Right atrium auricular region (tissue), 2 donors: ENCODE measurements at places on chromosomes 2 and 18. TPM values are rescaled to one million over a fixed set of nuclear protein-coding genes. Genes with fewer than 3 reads are reported as not detected.
A peak's percentile ranks its signal among the peaks of the same experiment; 100 is the strongest.

DNA sequence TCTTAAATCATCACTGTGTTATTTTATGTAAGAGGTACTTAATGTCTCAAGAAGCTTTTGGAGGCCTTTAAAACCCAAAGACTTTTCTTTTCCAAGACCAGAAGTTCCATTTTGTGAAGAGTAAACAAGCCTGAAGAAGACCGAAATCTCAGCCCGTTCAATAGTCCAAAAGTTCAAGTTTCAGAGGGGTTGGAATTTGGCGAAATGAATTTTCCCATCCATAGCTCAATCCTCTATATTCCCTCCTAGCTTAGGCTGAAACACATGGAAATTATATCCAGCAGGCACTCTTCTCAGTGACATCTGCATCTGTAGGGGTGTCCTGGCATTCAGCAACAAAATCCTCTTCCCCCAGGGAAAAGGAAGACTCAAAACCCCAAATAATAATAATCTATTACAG is 344.6 kb downstream of the ARHGAP15 start:
- no peaks in the 10 kb centered on the region for H3K27me3 ChIP-seq
- no peaks in the 10 kb centered on the region for H3K36me3 ChIP-seq
- H3K4me1 ChIP-seq, result peaks cover 18% of the 10 kb centered on the region
- no peak for DNase-seq
- peak overlapping the region; percentile 30 for H3K27ac ChIP-seq
- no peak overlapping the region for H3K4me3 ChIP-seq

DNA sequence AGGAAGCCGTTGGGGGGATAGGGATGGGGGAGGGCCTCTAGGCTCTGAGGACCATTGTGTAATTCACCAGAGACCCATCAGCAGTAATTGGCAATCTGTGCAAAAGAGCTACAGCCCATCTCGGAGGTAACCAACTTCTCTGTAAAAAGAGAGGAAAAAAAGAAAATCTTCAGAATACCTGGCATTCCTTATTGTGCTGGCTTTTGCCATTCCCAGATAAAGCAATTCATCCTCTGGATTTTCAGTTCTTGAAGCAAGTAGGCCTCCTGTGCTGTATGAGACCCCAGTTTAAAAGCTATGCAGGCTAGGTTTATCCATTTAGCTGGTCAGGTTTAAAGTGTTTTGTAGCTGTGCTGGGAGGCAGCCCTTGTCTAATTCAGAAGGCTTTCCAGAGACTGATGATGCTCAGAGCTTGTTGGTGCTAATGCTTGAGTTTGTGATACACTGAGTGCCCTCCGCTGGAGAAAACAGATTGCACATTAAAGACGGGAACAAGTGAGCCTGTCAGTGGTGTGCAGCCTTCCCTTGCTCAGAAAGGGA is at the start of gene LRRTM4:
LRRTM4 (minus strand) TSS at position 446 of the 540 bp plus-strand sequence.
- no peak within 1 kb of the TSS for H3K27ac ChIP-seq
- H3K36me3 ChIP-seq, result no peaks in the 10 kb centered on the region
- H3K4me3 ChIP-seq, result peak within 1 kb of the TSS; percentile 3
- H3K27me3 ChIP-seq, result no peaks in the 10 kb centered on the region

DNA sequence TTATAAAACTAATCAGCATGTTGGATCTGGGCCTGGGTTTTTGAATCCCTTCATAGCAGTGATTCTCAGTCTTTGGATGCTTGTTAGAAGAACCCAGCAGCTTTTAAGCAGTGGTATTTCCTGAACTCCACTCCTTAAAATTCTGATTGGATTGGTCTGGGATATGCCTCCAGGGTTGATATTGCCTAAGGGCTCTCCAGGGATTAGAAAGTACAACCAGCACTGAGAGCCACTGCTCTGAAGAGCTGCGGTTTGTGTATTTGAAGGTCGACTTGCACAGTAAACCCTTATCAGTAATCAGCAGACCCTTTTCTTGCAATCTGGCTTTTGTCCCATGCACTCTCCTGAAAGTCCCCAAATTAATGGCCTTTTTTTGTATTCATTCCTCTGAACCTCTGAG is 17.0 kb upstream of the RBMS1 start:
- H3K4me1 ChIP-seq, result peaks cover 8% of the 10 kb centered on the region
- no peaks in the 10 kb centered on the region for H3K36me3 ChIP-seq
- no peaks in the 10 kb centered on the region for H3K27me3 ChIP-seq
- H3K27ac ChIP-seq, result no peak overlapping the region
- no peak overlapping the region for H3K4me3 ChIP-seq

- no peak overlapping the region for H3K4me3 ChIP-seq
- H3K27ac ChIP-seq, result no peak overlapping the region
- no peak for DNase-seq
- no peaks in the 10 kb centered on the region for H3K36me3 ChIP-seq
- H3K4me1 ChIP-seq, result no peaks in the 10 kb centered on the region
- no peaks in the 10 kb centered on the region for H3K27me3 ChIP-seq
Measured at GRCh38 chr2:49687918-49688317, 533.6 kb upstream of the FSHR start.

GRCh38 chr18:48126240-48126639 is 195.8 kb upstream of the SMAD2 start:
- H3K4me1 ChIP-seq, result no peaks in the 10 kb centered on the region
- no peaks in the 10 kb centered on the region for H3K36me3 ChIP-seq
- no peak overlapping the region for H3K27ac ChIP-seq

DNA sequence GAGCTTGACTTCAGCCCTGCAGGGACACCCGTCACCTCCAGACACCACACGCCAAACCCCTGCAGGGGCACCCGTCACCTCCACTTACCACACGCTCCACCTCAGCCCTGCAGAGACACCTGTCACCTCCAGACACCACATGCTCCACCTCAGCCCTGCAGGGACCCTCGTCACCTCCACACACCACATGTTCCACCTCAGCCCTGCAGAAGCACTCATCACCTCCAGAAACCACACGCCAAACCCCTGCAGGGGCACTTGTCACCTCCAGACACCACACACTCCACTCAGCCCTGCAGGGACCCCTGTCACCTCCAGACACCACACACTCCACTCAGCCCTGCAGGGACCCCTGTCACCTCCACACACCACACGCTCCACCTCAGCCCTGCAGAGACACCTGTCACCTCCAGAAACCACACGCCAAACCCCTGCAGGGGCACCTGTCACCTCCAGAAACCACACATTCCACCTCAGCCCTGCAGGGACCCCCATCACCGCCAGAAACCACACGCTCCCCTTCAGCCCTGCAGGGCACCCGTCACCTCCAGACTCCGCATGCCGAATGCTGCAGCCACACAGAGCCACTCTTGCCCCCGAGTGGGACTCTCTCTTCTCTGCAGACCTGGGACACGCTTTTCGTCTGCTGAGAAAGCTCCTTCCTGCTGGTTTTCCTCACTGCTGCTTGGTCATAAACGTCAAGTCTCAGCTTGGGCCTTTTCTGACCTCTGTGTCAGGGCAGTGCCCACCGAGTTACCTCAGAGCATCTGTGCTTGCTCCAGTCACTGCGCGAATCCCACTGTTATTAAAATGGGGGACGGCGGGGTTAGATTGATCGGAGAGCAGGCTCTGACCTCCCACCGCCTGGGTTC is 77.5 kb upstream of the SALL3 start:
- DNase-seq, result peak; percentile 9
- H3K27me3 ChIP-seq, result no peaks in the 10 kb centered on the region
- H3K36me3 ChIP-seq, result no peaks in the 10 kb centered on the region
- H3K4me1 ChIP-seq, result no peaks in the 10 kb centered on the region
- H3K4me3 ChIP-seq, result no peak overlapping the region
- H3K27ac ChIP-seq, result no peak overlapping the region

DNA sequence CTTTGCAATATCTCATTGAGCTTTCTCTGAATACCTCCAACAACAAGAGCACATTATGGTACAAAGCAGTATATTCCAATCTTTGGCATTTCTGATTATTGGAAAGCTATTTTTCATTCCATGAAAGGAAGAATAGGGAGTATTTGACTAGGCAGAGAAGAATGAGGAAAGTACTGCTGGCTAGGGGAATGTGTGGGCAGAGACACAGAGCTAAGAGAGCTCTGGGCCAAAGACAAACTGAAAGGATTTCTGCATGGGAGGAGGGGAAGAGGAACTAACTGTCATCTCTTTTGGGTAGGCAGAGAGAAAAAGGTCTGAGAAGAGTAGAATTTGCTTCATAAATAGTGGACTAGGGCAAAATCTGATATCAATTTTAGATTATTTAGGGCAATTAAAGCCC is 150.8 kb downstream of the CCDC85A start:
- no peak overlapping the region for H3K4me3 ChIP-seq
- no peak overlapping the region for H3K27ac ChIP-seq
- peaks cover 3% of the 10 kb centered on the region for H3K4me1 ChIP-seq
- no peak for DNase-seq

GRCh38 chr2:210475706-210476105 is 853 bp downstream of the LANCL1 start:
- peaks cover 17% of the 10 kb centered on the region for H3K36me3 ChIP-seq
- peaks cover 16% of the 10 kb centered on the region for H3K4me1 ChIP-seq
- H3K27ac ChIP-seq, result no peak overlapping the region
- no peak for DNase-seq
- peak overlapping the region; percentile 74 for H3K4me3 ChIP-seq

Gene ALPI
- not detected for total RNA-seq

Gene ARID5A
- 52.6 TPM for total RNA-seq

Gene EML6
- 1.1 TPM for total RNA-seq
